ENCODE measurements at places on chromosomes 3 and 15. TPM values are rescaled to one million over a fixed set of nuclear protein-coding genes. Genes with fewer than 3 reads are reported as not detected.

DNA sequence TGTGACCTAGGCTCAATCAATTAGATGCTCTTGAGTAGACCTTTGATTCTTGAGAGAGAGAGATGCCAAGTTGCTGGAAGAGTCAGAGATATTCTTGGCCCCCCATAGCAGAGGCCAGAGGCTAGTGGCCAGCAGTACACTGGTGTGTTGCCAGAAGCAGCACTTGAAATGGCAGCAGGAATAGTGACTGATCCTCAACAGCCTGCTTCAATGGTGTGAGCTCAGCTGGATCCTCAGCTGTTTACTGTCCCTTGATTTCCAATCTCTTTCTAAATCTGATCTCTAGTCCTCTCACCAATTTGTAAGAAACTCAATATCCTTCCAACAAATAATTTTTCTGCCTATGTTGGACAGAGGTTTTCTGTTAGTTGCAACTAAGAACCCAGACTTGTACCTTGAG is 170.3 kb upstream of the CCDC54 start:
- no peak for DNase-seq

GRCh38 chr3:114057011-114057347 is 442 bp downstream of the QTRT2 start:
- DNase-seq = no peak

DNA sequence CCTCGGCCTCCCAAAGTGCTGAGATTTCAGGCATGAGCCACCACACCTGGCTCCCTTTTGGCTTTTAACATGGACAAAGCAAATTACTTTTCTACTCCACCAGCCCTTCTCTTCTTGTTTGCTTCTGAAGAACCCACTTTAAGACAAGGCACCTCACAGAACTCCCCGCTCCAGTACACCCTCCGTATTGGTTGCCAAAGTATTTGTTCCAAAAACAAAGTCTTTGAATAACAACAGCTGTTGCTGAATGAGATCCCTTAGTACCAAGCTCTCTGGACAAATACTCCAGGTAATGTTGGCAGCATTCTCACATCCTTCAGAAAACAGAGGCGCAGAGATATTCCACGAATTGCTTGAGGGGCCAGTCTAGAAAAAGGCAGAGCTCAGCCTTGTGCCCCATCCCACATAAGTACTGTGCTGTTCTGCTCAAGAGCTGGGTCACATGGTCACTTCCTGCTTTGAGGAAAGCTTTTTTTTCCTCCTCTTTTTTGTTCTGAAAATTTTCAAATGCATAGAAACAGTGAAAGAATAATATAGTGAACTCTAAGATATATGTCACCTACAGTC is 7.3 kb upstream of the CHCHD6 start:
- no peak for DNase-seq

DNA sequence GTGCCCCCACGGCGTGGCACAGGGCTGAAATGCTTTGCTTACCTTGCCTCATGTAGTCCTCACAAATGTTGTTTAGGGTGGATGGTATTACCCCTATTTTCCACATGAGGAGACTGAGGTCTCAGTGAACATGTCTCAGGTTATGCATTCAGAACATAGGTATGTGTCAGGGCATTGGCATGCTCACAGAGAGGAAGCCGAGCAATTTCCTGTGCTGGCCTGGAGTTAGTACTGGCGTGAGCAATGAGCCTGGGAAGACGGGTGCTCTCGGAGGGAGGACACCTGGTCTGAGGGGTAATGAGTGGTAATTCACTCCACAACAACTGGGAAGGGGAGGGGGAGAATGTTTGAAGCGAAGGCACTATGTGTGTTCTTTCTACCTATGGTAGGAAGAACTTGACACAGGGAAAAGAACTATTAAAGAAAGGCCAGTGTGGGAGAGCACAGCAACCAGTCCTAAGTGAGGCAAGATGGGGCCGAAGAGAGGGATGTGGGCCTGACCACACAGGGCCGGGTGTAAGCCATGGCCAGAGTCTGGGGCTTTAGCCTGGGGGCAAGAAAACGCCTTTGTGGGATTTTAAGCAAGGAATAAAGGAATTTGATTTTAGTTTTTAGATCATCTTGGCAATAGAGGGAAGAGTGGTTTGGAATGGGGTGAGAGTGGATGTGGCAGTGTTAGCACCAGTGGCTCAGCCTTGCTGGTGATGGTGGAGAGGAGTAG is 4.9 kb upstream of the FAM131A start:
- DNase-seq = no peak

DNA sequence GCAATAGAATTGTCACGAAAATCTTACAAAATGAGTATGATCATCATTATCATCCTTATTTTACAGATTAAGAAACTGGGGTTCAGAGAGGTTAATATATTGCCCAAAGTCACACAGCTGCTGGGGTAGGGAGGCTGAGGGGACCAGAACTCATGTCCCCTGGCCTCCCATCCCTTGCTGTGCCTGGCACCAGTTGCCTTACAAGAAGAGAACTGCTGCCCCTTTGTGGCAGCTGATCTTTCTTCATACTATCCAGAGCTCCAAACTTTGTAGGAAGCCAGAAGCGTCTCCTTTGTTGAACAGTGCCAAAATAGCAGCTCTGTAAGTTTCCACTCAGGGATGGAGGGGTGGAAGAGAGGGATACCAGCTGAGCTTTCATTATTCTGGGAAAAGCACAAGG is 236.8 kb upstream of the TBC1D5 start:
- no peak for DNase-seq

- no peak for DNase-seq
Measured at GRCh38 chr3:62546266-62546665, 172.9 kb upstream of the FEZF2 start.

- DNase-seq = no peak
Measured at GRCh38 chr15:43957724-43958123, 130.9 kb downstream of the WDR76 start.

GRCh38 chr3:13482106-13482690 is 2.1 kb downstream of the HDAC11 start:
- no peak for DNase-seq

- no peak for DNase-seq
Measured at GRCh38 chr3:88312256-88312655, 162.5 kb downstream of the C3orf38 start.

DNA sequence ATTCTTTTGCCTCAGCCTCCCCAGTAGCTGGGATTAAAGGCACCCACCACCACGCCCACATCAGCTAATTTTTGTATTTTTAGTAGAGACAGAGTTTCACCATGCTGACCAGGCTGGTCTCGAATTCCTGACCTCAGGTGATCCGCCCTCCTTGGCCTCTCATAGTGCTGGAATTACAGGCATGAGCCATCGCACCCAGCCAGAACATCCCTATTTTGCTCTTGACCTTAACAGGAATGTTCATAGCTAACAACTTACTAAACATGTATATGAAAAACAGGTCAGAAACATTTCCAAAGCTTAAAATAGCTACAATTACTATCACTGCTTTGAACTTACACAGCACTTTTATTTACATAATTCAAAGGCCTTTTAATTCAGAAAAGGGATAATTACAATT is 33.7 kb downstream of the UQCC5 start:
- DNase-seq = no peak

DNA sequence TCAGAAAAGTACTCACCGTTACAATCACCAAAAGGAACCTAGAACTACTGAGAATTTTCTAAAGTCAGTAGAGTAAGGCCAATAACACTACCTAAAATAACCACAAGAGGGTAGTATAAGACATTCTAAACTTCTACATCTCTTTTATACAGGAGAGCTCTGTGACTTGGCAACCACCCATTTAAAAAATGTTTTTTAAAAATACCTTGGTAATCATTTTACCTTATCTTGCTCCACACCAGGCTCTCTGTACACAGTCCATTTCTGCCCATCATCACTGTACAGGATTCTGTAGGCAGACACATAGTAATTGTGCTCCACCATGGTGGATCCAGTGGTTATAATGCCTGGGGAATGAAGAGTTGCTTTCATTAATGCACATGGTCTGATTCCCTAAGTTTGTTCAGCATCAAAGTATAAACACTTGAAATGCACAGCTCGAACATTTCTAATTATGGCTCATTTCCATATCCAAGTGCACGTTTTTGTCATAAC is 54.5 kb downstream of the ST3GAL6 start:
- no peak for DNase-seq

DNA sequence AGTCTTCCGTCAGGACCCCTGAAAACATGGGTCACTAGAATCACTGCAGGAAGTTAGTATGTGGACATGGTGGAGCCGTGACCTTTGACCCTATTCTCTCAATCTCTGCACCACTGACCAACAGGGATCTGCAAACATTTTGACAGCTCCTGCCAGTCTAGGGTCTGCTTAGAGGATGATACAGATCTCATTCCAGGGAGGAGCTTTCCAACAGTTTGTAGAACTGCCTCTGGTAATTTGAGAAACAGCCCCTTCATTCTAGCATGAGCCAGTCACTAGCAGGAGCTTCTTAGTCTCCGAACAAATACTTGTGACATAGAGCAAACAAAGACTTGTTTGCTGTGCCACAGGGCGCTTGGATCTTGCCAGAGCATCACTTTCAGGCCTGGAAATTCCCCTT is 270.3 kb upstream of the CFAP20DC start:
- no peak for DNase-seq

- DNase-seq = no peak
Measured at GRCh38 chr15:84839714-84840113, 22.6 kb downstream of the ALPK3 start.

- DNase-seq = no peak
Measured at GRCh38 chr3:123286308-123287023, 84.7 kb downstream of the SEC22A start.

DNA sequence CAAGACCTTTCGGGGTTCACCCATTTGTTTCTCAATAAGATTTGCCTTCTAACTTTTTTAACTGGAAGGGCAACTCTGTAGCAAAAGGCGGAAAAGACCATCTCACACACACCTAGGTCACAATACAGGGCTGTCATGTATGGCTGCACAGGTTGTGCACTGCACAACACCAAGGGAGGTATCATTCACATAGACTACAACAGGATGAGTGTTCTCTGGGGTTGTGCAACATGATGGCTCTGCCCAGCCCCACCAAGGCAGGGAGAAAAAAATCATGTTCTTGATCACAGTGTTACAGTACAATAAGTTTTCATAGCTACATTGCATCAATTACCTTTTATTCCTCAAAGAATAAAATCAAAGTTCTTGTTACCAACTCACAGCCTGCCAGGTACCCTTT is 52.8 kb downstream of the ANXA2 start:
- no peak for DNase-seq

Gene KBTBD12
- not detected for total RNA-seq

Gene NR1I2
- total RNA-seq = 0.47 TPM

Gene GRIP2
- not detected for total RNA-seq

Gene GPR15
- 1.5 TPM for total RNA-seq

Gene GMNC
- not detected for total RNA-seq

Gene ACKR4
- total RNA-seq = not detected

Gene SLC35A5
- total RNA-seq = 13.5 TPM

Gene CPEB1
- total RNA-seq = 1.2 TPM

Gene SLC12A1
- not detected for total RNA-seq

Gene SLC6A11
- total RNA-seq = not detected

Data from activated T-cell treated with anti-CD3 and anti-CD28 coated beads, Interleukin-2, amount 50 U/mL, for 4 hours (primary cell).